Non-pigmented ciliary epithelial cell (primary cell): ENCODE measurements at places on chromosomes 2 and 18.
A peak's percentile ranks its signal among the peaks of the same experiment; 100 is the strongest.

- DNase-seq: peak; percentile 22
Observed at GRCh38 chr2:239106314-239106908, 258.5 kb downstream of the TWIST2 start.

DNA sequence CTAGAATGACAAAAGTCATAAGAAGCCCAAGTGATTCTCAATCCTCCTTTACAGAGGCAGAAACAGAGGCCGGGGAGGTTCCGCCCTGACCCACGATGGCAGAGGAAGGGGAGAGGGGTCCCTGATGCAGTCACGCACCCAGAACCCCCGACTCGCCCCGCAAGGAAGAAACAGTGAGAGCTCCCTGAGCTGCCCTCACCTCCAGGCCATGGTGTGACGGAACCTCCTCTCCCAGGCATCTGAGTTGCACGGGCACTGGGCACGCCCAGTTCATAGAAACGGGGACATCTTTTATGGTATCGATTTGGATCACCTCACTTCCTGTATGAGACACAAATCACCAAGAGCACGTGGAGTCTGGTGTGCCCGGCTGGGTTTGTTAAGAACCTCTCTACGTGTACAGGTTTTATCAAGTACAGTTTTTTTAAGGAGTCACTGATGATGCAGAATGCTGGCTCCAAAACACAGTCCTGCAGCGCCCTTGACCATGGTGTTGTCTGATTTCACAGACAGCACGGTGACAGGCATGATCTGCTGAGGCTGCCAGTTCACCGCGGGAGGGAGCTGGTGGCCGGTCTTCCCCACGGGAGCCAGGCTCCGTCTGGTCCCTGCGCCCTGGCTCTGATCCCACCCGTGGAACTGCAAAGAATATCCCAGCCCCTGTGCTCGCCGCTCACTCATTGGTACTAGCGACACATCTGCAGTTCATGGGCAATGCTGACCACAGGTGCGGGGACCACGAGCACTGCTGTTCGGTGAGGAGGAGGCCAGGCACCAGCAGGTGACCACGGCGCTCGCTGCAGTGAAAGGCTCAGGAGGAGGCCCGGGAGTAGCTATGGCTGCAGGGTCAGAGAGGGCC, 35.6 kb downstream of the PXDN start:
- no peak for DNase-seq

DNA sequence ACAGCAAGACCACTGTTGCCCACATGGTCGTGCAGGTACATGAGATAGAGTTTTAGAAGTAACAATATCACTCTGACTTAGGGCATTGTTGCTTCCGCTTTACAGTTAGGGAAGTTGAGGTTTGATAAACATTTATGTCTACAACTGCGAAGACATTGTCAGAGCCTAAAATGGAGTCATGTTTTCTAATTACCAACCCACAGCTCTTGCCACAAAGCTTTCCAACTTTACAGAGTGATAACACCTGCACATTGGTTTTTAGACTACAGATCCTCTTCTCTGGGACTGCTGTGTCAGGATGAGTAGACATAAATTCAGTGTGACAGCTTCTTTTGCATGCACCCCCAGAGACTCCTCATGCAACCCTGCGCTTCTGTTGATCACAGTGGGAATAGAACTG, 119.0 kb downstream of the FEZ2 start:
- no peak for DNase-seq

DNA sequence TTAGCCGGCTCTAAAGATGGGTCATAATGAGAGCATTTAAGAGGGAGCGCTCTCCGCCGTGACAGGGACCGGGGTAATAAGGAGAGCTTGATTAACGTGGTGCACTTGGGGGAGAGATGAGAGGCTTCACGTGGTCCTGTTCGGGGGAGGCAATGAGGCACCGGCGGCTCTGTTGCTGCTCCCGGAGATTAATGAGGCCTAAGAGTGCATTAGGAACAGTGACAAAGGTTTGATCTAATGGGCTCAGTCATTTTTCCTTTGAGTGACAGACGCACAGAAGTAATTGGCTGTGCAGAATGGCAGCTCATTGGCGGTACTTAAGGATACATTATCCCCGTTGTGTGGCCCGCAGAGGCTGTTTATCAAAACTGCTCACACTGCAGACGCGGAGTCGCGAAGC, 250.7 kb downstream of the GBX2 start:
- DNase-seq: no peak

DNA sequence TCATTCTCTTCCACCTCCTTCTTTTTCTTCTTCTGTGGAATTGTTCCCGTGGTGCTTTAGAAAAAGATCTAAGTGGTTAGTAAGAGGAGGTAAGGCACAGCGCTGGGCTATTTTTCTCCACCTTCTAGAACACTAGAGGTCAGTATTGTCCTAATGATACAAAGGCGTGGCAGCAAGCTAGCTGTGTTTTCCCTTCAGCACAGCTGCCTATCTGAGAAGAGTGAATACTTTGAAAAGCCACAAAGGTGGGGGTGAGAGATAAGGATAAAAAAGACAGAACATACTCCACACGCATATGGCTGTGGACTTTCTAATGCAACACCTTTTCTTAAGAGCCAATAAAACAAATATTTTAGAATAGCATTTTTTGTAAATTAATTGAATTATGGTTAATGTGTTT, 2.1 kb downstream of the CNTNAP5 start:
- DNase-seq: peak; percentile 19

DNA sequence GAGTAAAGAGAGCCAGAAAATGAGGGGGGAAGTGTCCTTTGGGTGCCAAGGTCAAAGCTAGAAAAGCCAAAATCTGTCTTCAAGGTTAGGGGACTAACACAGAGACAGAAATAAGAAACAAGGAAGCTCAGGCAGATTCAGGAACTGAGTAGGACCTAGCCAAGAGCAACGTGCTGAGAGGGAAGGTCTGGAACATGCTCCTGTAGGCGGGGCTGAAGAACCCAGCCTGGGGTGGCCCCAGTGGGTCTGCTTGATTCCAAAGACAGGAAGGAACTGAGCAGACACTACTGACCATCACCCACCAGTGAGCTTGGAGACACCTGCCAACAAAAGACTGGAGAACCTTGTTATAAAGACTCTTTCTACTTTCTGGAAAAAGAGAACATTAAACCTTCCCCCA, 105.1 kb downstream of the SP3 start:
- no peak for DNase-seq
